HCT116 (cell line): ENCODE measurements at places on chromosomes 7 and 10.

GRCh38 chr7:152025937-152026890 lies 740 bp downstream of the GALNT11 start:
- no peak for DNase-seq

DNA sequence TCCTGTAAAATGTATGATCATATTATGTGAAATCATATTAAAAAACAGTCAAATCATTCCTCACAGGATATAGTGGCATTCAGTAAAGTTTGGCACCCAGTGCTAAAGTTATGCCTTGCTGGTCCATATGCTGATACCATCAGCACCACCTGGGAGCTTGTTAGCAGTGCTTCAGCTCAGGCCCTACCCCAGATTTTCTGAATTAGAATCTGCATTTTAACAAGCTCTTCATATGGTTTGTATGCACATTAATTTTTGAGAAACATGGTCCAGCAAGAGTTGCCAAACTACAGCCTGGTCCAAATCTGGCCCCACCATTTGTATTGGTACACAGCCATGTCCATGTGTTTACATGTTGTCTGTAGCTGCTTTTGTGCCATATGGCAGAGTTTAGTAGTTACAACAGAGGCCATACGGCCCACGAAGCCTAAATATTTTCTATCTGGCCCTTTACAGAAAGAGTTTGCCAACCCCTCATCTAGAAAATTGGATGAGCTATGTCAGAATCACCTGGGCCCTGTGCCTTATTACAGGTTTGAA lies 30.1 kb downstream of the RAB18 start:
- no peak for DNase-seq

DNA sequence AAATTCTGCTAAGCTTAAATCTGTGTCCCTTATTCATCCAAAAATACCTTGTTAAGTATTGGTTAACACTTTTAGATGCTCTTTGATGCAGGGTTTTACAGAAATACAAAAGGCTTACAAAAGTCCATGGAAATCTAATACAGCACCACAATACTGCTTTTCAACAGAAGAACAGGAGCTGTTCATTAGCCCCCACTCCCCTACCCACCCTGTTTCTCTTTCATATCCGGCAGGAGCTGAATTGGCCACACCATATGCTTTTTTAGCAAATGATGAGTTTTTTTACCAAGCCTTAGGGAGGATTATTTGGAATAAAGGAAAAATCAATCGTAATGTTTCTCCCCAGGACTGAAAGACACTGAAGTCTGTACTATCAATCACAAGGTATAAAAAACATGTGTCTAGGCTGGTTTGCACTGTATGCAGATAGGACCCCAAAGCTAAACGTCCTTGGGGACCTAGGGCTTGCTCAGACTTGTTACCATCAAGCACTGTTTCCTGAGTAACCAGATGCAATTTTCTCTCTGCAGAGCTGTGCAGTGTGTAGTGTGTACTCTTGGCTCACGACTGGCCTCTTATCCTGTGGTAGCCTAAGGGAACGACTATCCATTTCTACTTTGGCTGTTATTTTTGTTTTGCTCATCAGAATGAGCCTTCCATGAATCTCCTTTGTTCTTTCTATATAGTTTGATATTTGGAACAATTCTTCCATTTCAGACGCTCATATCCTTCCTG lies 143.3 kb upstream of the LRGUK start:
- DNase-seq, result no peak

DNA sequence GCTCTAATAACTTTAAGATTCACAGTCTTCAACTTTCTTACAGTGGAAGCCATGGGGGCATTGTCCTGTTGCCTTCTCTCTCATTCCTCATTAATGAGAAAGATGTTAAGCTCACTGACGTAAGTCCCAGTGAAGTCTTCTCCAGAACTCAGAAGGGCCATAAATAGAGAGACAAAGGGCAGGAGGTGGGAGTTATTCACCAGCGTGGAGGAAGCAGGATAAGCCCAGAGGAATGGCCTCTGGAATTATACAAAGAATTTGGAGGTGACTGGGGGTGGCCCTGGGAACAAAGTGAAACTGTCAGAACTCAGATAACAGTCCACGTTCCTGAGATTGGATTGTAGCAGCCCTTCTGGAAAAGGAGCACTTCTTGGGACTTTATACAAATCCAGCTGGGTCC lies 52.4 kb downstream of the SORBS1 start:
- DNase-seq, result no peak

GRCh38 chr10:3065622-3066021 lies 1.7 kb upstream of the PFKP start:
- DNase-seq, result no peak

DNA sequence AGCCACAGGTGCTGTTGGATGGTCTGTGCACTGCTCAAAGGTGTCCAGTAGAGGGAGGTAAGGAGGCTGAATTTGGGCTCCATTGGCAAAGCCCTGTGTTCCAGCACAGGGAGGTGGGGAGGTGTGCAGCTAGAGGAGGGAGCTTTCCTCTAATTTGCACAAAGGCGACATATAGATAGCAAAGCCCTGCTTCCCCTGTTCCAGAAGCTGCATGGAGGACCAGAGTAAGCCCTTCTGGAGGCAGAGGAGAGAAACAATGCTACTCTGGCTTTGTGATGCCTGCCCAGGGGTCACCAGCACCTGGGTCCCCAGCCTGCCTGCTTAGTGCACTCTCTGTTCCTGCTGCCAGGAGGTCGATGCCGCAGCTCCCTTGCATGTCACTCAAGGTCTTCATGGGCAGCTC lies 3.4 kb upstream of the ARHGAP22 start:
- peak; percentile 34 for DNase-seq

DNA sequence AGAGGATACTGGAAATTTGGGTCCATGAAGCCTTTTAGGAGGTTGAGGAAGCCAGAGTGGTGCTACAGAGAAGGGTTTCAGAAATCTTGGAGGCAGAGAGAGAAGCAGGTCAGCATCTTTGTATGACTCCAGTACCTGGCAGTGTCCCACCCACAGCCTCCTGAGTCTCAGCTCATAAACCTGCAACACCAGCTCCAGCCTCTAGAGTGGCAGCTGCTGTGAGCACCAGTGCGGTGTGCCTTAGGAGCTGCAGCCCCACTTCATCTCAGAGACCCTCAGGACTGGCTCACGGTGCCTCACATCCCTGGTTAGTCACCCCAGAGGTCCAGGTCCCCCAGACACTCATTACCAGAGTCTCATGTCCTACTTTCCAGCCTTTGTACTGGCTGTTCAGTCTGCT lies 84.8 kb upstream of the PRKAR2B start:
- no peak for DNase-seq

DNA sequence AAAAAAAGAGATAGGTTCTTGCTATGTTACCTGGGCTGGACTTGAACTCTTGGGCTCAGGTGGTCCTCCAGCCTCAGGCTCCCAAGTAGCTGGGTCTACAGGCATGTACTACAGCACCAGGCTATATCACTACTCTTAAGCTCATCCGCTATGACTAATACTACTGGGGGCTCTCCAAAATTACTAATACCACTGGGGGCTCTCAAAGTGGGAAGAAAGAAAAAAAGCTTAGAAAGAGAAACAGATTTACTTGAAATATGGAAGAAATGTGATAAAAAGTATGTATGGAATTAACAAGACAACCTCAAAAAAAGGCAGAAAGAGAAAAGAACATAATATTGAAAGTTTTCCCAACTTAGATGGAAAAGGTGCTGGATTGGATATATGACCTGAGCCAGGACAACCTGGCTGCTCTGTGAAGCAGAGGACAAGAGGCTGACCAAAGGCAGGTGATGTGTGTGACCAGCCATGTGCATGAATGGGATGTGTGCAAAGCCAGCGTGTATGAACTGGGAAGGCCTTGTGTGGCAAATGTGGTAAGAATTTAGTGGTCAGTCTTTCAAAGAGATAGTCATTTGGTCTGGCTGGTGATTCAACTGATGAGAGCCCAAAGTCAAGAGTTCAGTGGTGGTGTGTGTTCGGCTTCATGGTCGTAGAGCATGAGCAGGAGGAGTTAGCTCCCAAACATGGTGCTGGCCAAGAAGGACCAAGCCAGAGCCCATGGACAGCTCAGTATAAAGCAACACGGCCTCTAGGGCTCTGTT lies 232.4 kb upstream of the KLF14 start:
- no peak for DNase-seq

DNA sequence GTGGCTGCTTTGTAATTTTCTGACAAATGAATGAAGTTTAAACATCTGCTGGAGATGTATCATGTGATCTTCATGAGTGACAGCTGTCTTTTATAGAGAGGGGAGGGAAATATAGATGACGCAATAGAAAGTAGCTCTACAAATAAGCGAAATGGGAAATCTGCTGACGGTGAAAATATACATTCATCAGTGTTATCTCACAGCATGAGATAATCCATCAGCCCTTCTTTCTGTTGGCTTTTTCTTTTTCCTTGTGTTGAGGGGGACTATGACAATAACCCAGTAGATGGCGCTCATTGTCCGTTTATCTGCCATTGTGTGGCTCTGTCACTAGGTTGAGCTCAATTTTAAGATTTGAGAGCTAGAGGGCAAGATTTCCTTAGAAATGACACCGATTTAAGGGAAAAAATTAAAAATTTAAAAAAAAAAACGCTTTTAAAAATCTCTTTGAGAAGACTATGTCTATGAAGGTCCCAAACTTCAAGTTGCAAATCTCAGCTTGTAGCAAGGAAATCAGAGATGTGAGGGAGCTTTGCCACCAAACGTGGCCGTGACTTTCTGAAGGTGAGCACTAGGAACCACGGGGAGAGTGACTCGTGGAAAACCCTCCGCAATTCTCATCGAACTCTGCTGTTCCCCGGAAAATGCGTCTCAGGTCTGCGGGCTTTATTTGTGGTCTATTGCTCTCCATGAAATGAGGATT lies 114.6 kb upstream of the SFMBT2 start:
- DNase-seq, result peak; percentile 51

DNA sequence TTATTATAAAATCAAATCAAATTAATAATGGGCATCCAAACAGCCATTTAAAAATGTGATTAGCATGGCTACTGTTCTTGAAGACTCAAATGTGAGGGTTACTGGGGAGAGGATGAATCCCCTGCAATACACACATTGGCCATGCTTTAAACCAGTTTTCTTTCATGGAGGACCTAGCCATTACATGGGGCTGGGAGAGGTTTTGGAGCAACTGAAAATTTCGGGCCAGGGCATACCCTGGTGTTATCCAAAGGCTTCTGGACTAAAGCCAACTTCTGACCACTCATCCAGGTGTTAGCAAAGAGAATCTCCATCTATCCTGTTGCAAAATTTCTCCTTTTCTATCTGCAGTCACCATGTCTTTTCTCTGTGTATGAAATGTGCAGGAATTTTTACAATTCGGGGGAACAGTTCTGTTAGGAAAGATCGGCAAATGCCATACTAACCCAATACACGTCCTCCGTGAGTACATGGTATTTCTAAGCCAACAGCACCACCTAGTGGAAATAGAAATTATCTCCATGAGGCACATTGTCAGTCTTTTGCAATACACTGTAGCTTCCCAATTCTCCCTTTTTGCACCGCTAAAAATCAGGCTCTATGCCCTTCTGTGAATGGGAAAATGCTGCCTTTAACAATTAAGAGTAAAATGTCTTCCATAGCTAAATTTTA lies 47.0 kb upstream of the ZNF107 start:
- DNase-seq, result peak; percentile 59

- no peak for DNase-seq
Observed at GRCh38 chr10:130108934-130109604, 1.6 kb downstream of the C10orf143 start.

GRCh38 chr7:45684910-45685618 lies 110.9 kb downstream of the ADCY1 start:
- no peak for DNase-seq
